ENCODE measurements at places on chromosomes 2 and 18. TPM values are rescaled to one million over a fixed set of nuclear protein-coding genes. Genes with fewer than 3 reads are reported as not detected.

GRCh38 chr18:59899298-59900221, at the start of gene PMAIP1:
PMAIP1 (plus strand) TSS chr18:59899996; CDS start chr18:59900178, 182 bp downstream.
- H3K27me3 ChIP-seq: no peaks in the 10 kb centered on the region
- H3K27ac ChIP-seq: no peak within 1 kb of the TSS
- H3K4me1 ChIP-seq: no peaks in the 10 kb centered on the region
- H3K36me3 ChIP-seq: no peaks in the 10 kb centered on the region

GRCh38 chr2:34997779-34998178, 1357.8 kb upstream of the CRIM1 start:
- H3K27ac ChIP-seq: no peak overlapping the region
- no peaks in the 10 kb centered on the region for H3K36me3 ChIP-seq
- no peak for DNase-seq
- H3K27me3 ChIP-seq: no peaks in the 10 kb centered on the region
- H3K4me3 ChIP-seq: no peak overlapping the region
- no peaks in the 10 kb centered on the region for H3K4me1 ChIP-seq

DNA sequence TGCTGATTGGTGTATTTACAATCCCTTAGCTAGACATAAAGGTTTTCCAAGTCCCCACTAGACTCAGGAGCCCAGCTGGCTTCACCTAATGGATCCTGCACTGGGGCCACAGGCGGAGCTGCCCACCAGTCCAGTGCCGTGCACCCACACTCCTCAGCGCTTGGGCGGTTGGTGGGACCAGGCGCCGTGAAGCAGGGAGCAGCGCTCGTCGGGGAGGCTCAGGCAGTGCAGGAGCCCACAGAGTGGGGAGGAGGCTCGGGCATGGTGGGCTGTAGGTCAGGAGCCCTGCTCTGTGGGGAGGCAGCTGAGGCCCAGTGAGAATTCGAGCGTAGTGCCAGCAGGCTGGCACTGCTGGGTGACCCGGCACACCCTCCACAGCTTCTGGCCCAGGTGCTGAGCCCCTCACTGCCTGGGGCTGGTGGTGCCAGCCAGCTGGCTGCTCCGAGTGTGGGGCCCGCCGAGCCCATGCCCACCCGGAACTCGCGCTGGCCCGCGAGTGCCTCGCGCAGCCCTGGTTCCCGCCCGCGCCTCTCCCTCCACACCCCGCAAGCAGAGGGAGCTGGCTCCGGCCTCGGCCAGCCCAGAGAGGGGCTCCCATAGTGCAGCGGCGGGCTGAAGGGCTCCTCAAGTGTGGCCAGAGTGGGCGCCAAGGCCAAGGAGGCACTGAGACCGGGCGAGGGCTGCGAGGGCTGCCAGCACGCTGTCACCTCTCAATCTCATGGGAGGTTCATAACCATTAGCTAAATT, 475.6 kb upstream of the DCC start:
- H3K36me3 ChIP-seq: no peaks in the 10 kb centered on the region
- H3K27ac ChIP-seq: no peak overlapping the region
- H3K27me3 ChIP-seq: no peaks in the 10 kb centered on the region
- no peak for DNase-seq
- no peak overlapping the region for H3K4me3 ChIP-seq

Gene SRBD1
- total RNA-seq: 23.7 TPM

- no peaks in the 10 kb centered on the region for H3K27me3 ChIP-seq
- H3K4me3 ChIP-seq: no peak overlapping the region
- H3K27ac ChIP-seq: no peak overlapping the region
- no peaks in the 10 kb centered on the region for H3K4me1 ChIP-seq
- H3K36me3 ChIP-seq: no peaks in the 10 kb centered on the region
- no peak for DNase-seq
These were observed 60.1 kb downstream of the DSC3 start for GRCh38 chr18:30982285-30982992.

Measured in thyroid gland (tissue), 4 donors.